Adrenal gland (tissue), 19 donors: ENCODE measurements at places on chromosomes 16 and 17. TPM values are rescaled to one million over a fixed set of nuclear protein-coding genes. Genes with fewer than 3 reads are reported as not detected.

GRCh38 chr17:8872036-8872704 lies 4.7 kb upstream of the PIK3R6 start:
- H3K4me1 ChIP-seq = no peaks in the 10 kb centered on the region
- H3K27me3 ChIP-seq = no peaks in the 10 kb centered on the region
- H3K27ac ChIP-seq = no peak overlapping the region
- no peaks in the 10 kb centered on the region for H3K36me3 ChIP-seq
- no peak overlapping the region for H3K4me3 ChIP-seq
- DNase-seq = no peak

DNA sequence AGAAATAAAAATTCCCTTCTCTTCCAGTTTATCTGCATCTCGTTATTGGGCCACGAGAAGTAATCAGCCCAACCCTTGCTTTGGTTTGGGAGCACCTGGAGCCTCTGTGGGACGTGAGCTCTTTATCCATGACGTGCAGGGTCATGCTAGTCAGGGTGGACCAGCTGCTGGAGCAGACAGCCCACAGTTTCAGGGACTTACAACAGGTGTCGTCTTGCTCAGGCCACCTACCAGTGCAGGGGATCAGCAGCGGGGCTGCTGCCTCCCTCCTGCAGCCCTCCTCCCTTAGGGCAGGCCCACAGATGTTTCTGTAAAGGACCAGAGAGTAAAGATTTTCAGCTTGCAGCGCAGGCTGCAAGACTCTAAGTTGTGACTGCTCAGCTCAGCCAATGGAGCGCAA lies 16.9 kb downstream of the ADAD2 start:
- no peak overlapping the region for H3K27ac ChIP-seq
- no peaks in the 10 kb centered on the region for H3K4me1 ChIP-seq
- no peak overlapping the region for H3K4me3 ChIP-seq
- DNase-seq = no peak

DNA sequence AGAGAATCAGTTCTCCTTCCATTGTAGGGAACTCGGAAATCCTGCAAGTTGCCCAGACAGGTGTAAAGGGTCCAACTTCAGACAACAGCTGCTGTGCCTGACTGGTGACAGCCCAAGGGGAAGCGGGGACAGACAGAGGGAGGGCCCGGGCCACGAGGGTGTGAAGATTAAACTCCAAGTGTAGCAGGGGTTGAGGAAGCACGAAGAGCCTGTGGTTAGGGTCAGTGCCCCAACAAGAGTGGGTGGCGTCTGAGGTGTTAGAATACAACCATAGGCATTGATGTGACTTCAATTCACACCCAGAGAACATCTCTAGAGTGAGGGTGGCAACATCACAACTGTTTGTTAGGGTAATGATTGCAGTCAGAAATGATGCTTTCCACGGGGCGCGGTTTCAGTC lies 39.1 kb downstream of the ASPA start:
- H3K27ac ChIP-seq = no peak overlapping the region
- H3K4me3 ChIP-seq = no peak overlapping the region
- no peak for DNase-seq
- no peaks in the 10 kb centered on the region for H3K36me3 ChIP-seq
- no peaks in the 10 kb centered on the region for H3K27me3 ChIP-seq
- no peaks in the 10 kb centered on the region for H3K4me1 ChIP-seq

GRCh38 chr16:52727441-52727840 lies 180.5 kb upstream of the TOX3 start:
- no peaks in the 10 kb centered on the region for H3K4me1 ChIP-seq
- H3K27ac ChIP-seq = no peak overlapping the region
- H3K36me3 ChIP-seq = no peaks in the 10 kb centered on the region
- H3K4me3 ChIP-seq = no peak overlapping the region
- no peak for DNase-seq

DNA sequence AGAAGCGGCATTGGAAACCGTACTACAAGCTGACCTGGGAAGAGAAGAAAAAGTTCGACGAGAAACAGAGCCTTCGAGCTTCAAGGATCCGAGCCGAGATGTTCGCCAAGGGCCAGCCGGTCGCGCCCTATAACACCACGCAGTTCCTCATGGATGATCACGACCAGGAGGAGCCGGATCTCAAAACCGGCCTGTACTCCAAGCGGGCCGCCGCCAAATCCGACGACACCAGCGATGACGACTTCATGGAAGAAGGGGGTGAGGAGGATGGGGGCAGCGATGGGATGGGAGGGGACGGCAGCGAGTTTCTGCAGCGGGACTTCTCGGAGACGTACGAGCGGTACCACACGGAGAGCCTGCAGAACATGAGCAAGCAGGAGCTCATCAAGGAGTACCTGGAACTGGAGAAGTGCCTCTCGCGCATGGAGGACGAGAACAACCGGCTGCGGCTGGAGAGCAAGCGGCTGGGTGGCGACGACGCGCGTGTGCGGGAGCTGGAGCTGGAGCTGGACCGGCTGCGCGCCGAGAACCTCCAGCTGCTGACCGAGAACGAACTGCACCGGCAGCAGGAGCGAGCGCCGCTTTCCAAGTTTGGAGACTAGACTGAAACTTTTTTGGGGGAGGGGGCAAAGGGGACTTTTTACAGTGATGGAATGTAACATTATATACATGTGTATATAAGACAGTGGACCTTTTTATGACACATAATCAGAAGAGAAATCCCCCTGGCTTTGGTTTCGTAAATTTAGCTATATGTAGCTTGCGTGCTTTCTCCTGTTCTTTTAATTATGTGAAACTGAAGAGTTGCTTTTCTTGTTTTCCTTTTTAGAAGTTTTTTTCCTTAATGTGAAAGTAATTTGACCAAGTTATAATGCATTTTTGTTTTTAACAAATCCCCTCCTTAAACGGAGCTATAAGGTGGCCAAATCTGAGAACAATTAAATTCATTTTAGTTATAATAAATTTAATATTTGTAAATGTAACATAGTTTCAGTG lies 1.7 kb downstream of the HEXIM1 start:
- H3K36me3 ChIP-seq = no peaks in the 10 kb centered on the region
- DNase-seq = peak; percentile 76
- peak overlapping the region; percentile 96 for H3K27ac ChIP-seq
- H3K4me3 ChIP-seq = peak overlapping the region; percentile 69

DNA sequence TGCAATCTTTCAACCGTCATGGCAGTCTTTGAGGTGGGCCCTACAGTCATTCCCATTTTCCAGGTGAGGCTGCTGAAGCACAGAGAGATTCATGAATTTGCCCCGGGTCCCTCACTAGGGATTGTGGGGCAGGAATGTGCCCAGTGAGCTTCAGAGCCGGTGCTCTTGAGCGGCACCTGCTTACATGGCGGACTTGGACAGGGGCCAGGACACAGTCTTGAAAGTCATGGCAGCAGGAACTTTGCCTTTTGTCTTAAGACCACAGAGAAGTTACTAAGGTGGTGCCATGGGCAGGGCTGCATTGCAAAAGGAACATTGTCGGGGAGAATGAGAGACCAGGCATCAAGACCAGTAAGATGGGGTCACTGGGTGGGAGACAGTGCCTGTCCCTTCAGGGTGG lies 363.4 kb downstream of the FOXL1 start:
- no peaks in the 10 kb centered on the region for H3K36me3 ChIP-seq
- DNase-seq = no peak
- no peak overlapping the region for H3K4me3 ChIP-seq
- no peaks in the 10 kb centered on the region for H3K4me1 ChIP-seq

- H3K4me1 ChIP-seq = no peaks in the 10 kb centered on the region
- H3K4me3 ChIP-seq = no peak overlapping the region
- H3K27ac ChIP-seq = no peak overlapping the region
- H3K27me3 ChIP-seq = no peaks in the 10 kb centered on the region
- DNase-seq = no peak
- no peaks in the 10 kb centered on the region for H3K36me3 ChIP-seq
Observed at GRCh38 chr16:12994402-12994801, 93.0 kb downstream of the SHISA9 start.

- peak within 1 kb of the TSS; percentile 7 for H3K4me3 ChIP-seq
- peak; percentile 82 for DNase-seq
- H3K27me3 ChIP-seq = no peaks in the 10 kb centered on the region
- H3K27ac ChIP-seq = peak within 1 kb of the TSS; percentile 94
- H3K36me3 ChIP-seq = peaks cover 4% of the 10 kb centered on the region
- peaks cover 62% of the 10 kb centered on the region for H3K4me1 ChIP-seq
Observed at GRCh38 chr16:57802341-57803133, at the start of gene KIFC3. KIFC3 (minus strand) TSS chr16:57802491; CDS start chr16:57798243, 4,248 bp downstream.

Gene TMUB2
- 48.6 TPM for total RNA-seq

Gene CASKIN1
- 0.83 TPM for total RNA-seq

Gene TMEM238L
- not detected for total RNA-seq

Gene HEATR9
- not detected for total RNA-seq
